ENCODE measurements at places on chromosomes 4 and X.

- DNase-seq: no peak
Measured at GRCh38 chr4:14400307-14400706, 602.0 kb upstream of the CPEB2 start.

DNA sequence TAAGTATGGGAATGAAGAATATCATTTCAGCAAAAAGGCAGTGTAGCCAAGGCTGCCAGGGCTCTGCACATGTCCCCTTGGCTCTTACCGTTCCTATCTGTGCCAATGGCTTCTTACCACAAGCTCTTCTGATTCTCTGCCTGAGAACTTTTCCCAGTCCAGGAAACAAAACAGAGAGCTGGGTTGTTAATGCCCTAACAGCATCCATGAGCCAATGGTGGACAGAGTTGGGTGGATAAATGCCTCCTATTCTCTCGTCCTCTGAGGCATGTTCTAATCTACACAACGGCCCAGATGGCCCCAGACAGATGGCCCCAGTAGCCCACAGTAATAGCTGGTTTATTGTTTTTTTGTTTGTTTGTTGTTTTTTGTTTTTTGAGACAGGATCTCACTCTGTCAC, 28.0 kb downstream of the SCD5 start:
- no peak for DNase-seq

DNA sequence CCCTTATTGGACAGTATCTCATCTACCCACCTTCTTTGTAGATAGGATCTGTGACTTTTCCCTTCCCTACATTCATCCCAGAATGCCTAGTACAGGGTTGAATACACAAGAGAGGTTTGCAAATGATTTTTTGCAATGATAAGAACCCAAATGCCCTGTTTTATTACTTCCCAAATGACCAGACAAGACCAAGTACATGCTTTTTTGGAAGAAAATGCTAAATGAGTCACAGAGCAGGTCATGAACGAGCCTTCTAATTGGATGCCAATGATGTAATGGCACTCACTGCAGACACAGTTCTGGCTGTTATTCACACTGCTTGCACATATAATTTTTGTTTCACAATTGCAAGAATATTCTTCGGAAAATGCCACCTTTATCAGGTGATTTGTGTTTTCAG, 17.8 kb upstream of the GABRQ start:
- no peak for DNase-seq

- no peak for DNase-seq
Measured at GRCh38 chrX:2266445-2267349, 234.1 kb downstream of the DHRSX start.

GRCh38 chrX:100319716-100320115, 90.4 kb downstream of the PCDH19 start:
- DNase-seq: no peak

- DNase-seq: no peak
Measured at GRCh38 chrX:12563121-12563520, 228.1 kb upstream of the PRPS2 start.

DNA sequence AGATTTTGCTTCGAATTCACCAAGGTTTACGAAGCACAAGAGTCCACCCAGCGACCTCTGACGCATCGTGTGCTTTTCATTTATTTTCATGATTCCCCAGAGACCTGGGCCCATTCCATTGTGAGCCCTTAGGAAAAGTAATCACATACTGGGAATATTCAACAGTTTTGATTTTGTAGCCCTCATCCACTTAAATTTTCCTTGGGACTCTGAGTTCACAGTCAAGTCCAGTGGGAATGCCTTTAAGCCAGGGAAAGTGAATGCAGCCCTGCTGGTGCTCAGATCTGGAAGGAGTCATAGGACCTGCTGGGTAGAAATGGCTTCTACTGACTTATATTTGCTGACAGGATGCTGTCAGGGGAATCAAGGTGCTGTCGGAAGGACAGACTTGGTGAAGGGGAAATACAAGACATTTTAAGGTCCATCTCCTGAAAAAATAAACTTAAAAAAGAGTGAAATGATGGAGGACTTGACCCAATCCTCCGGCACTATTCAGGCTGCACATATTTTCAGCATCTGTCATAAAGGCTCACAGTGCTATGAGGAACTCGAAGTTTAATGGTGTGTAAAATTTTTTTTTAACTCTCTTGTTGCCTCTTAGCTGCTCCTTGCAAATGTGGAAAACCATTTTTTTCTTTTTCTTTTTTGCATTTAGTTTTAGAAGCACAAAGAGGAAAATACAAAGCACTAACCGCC, 204.9 kb downstream of the MID1 start:
- no peak for DNase-seq

- DNase-seq: no peak
Measured at GRCh38 chrX:142593361-142593862, 388.3 kb upstream of the MAGEC2 start.

All from iPS-NIHi11 (cell line).